ENCODE measurements at places on chromosomes 2 and 18.

GRCh38 chr2:104538077-104538476, 315.8 kb upstream of the POU3F3 start:
- DNase-seq, result no peak

DNA sequence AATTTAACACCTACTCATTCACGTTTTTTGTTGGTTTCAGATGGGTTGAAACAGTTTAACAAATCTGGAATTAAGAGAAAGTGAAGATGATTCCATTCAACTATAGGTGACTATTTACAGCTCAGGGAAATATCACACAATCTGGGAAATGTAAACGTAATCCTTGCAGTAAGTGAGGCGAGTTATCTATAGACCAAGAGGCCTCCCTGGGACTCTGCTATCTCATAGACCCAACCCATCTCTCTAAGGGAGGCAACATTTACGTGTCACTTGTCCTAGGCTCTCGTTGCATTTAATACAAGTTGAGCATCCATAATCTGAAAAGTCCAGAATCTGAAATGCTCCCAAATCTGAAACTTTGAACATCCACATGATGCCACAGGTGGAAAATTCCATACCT, 2.0 kb upstream of the MOB4 start:
- DNase-seq, result no peak

DNA sequence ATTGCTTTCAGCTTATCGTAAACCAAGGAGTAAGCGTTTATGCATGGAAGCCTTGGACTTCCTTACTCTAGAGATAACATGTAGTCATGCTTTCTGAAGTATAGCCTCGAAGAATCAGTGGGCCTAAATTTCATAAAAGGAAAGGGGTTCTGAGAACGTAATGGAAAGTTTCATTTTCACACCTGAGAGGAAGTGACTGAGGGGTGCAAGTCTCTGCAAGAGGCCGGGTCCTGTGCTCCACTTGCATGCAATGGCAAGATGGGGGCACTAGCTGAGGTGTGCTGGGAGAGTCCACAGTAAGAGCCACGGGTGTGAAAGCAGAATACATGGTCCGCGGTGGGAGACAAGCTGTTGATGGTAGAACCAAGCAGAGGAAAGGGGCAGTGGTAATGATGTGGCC, 36.5 kb upstream of the C1D start:
- DNase-seq, result no peak

- no peak for DNase-seq
Observed at GRCh38 chr2:204437408-204437807, 107.9 kb upstream of the PARD3B start.

DNA sequence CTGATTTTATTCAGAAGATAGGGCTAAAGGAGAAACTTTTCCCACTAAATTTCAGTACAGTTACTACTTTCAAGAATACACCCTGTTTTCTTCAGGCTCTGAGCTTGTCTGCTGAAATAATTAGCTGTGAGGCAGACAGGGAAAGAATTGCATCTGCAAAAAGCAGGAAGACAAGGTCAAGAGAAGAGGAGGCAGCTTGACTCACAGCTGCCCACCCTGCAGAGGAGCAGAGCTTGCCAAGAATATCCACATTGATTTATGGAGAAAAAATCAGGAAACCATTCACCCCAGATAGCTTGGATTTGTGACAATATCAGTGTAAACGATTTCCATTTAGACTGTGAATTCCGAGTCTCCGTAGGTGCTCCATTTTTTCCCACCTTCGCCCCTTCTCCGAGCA, 49.0 kb downstream of the ACTR2 start:
- no peak for DNase-seq
